ENCODE measurements at places on chromosomes 3 and 15.

- DNase-seq = no peak
Measured at GRCh38 chr3:187291001-187291511, 481 bp downstream of the MASP1 start.

DNA sequence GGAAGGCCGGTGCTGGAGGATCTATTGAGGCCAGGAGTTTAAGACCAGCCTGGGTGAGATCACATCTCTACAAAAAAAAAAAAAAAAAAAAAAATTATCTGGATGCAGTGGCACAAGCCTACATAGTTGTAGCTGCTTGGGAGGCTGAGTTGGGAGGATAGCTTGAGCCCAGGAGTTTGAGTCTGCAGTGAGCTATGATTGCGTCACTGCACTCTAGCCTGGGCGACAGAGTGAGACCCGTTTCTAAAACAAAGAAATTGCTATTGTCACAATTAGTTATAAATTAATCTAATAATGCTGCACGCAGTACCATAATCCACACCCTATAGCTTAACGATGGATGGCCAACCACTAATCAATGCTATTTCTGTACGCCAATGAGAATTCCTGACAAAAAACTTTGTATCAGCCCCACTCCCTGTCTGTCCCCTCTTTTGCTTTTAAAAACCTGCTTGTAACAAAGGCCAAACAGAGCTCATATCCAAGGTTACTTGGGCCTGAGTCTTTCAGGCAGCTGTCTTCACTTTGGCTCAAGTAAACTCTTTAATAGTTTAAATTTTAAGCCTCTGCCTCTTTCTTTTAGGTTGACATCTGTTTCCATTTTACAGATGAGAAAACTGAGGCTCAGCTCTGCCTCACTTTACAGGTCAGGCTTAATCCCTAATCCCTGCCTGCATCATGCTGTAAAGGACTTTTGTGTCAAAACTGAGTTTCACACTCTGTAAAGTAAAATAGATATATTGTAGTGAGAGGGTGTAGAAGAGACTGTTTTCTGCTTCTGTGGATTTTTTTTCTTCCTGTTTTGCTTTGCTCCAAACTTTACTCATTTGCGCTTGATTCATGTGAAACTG lies 10.9 kb downstream of the FLNB start:
- DNase-seq = no peak

- DNase-seq = no peak
Measured at GRCh38 chr3:127707851-127708411, 35.2 kb downstream of the ABTB1 start.

DNA sequence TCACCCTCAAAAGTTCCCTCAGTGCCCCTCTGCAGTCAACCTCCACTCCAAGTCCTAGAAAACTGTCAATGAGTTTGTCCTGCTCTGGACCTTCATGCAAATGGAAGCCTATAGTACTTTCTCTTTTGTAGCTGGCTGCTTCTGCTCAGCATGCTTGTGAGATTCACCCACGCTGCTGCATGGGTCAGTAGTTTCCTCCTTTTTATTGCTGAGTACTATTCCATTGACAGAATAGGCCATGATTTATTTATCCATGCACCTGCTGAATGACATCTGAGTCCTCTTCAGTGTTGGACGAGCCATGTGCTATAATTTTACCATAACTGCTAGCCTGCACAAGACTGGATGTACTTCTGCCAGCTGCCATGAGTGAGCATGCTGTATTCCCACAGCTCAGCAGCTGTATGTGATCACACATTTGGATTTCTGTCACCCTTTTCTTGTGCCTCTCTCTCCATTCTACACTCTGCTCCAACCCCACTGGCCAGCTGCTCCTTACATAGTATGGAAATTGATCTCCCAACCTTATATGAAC lies 26.3 kb downstream of the CDCP1 start:
- no peak for DNase-seq
